ENCODE measurements at places on chromosomes 6 and 20.

DNA sequence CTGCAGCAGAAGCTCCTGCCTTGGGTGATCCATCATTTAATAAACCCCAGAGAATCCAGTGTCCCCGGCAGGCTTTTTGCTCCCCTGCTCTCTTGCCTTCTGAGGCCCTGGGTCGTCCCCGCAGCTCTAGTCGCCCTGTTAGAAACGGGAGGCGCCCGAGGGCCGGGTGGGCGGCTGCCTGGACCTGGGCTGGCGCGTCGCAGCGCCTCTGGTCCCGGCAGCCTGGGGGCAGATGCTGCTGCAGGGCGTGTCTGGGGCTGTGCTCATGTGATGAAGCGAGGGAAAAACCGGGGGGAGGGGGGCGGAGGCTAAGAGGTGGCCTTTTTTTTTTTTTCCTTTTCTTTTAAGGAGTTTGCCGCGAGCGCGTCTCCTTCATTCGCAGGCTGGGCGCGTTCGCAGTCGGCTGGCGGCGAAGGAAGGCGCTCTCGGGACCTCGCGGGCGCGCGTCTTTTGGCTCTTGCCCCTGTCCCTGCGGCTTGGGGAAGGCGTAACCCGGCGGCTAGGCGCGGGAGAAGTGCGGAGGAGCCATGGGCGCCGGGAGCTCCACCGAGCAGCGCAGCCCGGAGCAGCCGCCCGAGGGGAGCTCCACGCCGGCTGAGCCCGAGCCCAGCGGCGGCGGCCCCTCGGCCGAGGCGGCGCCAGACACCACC is 394 bp downstream of the AKAP12 start:
- no peak for DNase-seq

DNA sequence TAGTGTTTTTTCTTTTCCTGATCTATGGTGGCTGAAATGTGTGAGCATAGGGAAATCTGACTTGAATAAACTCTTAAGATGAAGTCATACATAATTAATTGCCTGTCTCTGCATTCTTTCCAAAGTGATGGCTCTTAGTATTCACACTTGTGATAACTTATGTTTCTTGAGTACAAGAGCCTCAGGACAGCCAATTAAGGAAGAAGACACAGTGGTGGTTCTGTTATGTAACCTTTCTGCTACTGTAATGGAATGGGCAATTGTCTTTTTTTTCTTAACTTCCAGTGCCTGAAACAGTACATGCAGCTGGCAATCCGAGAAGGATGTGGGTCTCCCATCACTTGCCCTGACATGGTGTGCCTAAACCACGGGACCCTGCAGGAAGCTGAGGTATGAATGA is 40.1 kb downstream of the RNF144B start:
- DNase-seq = no peak

GRCh38 chr6:65505736-65506135 is 201.3 kb downstream of the EYS start:
- DNase-seq = no peak

- no peak for DNase-seq
These were observed 5.5 kb downstream of the CST7 start for GRCh38 chr20:24954566-24954965.

DNA sequence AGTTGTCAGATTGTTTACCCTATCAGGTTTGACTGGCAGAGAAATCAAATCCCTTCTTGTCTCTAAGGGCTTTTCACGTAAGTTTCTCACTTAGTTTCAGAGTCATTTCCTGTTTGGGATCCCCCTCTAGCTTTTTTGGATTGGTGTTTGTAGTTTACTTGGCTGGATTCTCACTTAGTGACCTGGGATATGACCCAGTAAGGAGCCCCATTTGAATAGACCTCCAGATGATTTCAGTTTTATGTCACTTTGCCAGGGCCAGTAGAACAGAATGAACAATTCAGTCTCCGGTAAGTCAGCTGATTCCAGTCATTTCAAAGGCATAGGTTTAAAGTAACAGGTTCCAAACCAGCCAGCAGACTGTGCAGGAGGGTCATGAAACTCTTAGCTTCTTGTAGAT is 8.2 kb downstream of the FAM135A start:
- no peak for DNase-seq

- no peak for DNase-seq
These were observed 11.1 kb upstream of the ADIG start for GRCh38 chr20:38569747-38570525.

- DNase-seq = no peak
These were observed 32.2 kb downstream of the MRAP2 start for GRCh38 chr6:84065693-84066290.

- DNase-seq = no peak
These were observed 13.7 kb downstream of the TRAF3IP2 start for GRCh38 chr6:111591901-111592461.

- DNase-seq = peak; percentile 26
These were observed 9.9 kb upstream of the PSMF1 start for GRCh38 chr20:1108437-1108920.
